ENCODE measurements at places on chromosomes 6 and 20.
A peak's percentile ranks its signal among the peaks of the same experiment; 100 is the strongest.

GRCh38 chr20:19725814-19726525 lies 32.1 kb upstream of the RIN2 start:
- DNase-seq = no peak

DNA sequence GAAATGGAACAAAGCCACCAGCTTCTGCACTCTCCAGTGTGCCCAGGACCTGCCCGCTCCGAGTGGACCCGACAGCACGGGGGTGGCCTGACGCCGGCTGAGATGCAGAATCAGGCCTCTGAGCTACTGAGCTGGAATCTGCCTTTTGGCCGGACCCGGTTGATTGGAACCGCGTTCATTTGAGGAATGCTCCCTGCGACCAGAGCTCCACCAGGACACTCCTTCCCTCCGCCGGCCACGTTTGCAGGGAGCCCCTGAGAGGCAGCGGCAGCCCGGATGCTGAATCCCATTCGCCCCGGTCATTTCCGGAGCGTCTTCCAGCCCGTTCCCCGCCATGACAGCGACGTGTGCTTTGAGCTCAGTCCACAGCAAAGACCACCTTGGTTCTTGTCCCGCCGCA lies 392.7 kb downstream of the THBS2 start:
- DNase-seq = no peak

DNA sequence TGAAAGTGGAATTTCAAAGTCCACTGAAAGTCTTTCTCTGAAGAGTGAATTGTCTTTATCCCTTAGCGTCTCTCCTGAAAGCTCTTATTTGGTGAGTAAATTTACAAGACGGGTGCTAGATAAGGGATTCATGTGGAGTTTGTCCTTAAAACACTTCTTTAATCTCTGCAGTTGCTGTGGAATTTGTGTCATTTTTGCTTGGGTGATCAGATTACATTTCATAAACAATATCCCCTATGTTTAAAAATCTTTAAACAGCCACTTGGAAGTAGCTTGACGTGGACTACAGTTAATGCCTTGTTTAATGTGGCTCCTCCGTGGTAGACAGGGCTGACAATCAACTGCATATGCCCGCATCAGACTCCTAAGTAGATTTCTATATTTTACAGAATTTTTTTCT lies 175.4 kb upstream of the ZNF217 start:
- DNase-seq = no peak

- no peak for DNase-seq
These were observed 57.3 kb upstream of the SMIM29 start for GRCh38 chr6:34305982-34306708.

DNA sequence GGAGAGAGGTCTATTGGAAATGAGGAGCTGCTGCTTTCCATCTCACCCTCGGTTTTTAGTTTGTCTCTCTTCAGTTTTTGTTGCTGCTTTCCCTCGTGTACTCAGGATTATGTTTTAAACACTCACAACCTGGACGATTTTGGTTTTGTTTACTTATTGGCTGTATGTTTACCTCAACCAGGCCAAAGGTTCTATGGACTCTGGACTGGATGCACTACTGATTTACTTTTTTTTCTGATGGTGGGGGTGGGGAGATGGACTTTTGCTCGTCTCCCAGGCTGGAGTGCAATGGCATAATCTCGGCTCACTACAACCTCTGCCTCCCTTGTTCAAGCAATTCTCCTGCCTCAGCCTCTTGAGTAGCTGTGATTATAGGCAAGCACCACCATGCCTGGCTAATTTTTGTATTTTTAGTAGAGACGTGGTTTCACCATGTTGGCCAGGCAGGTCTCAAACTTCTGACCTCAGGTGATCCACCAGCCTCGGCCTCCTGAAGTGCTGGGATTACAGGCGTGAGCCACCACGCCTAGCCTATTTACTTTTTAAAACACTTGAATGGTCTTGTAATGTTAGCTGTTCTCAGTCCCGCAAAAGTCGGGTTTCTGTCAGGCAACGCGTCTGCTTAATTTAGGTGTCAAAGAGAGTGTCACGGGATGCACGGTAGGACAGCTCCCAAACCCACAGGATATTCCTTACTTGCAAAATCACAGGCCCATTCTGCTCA lies 148.2 kb upstream of the RIPOR2 start:
- DNase-seq = no peak

DNA sequence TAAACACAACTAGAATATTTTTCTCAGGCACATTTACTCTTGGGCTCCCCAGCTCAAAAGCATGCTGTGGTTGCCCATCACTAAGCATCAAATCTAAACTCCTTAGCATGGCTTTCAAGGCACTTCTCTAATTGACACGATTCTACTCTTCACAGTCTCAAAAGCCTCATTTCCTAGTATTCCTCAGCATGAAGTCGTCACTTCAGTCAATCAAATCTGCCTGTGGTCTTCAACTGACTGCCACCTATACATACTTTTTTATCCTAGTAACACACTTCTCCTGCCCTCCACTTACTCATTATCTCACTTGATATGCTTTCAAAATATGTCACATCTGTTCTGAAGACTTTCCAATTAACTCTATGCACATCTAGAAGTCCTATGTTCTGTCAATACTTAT lies 110.3 kb downstream of the TBC1D32 start:
- no peak for DNase-seq

DNA sequence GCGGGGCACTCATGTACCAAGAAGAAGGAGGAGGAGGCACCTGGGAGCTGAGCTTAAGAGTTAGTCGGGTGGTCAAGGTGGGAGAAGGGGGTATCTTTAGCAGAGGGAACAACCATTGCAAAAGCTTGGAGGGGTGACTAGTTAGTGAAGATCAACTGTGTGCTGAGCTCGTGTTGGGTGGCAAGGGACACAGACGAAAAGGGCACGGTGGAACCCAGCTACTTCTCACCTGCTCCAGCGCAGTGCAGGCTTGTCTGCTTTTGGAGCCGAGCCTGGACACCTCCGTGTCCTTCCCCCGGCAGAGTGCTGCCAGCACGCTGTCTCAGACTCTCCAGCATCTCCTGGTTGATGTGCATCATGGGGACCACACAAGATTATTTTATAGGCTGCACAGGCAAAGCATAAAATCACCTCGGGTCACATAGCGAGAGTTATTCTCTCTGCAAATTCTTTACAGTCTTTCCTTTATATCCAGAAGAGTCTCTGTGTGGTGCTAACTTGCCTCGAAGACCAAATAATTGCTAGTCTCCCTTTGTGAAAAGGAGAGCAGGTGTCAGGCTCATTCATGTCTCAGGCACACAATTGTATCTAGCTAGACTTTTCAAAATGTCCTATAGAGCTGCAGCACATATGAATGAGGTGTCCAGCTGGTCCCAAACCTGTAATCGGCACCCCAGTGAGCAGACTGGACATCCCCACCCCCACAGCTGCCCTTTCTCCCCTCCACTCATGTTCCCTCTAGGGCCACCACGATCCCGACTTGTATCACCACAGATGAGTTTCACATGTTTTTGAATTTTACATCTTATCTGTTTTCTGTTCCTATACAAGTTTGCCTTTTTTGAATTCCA lies 123.4 kb downstream of the CEBPB start:
- DNase-seq = no peak

DNA sequence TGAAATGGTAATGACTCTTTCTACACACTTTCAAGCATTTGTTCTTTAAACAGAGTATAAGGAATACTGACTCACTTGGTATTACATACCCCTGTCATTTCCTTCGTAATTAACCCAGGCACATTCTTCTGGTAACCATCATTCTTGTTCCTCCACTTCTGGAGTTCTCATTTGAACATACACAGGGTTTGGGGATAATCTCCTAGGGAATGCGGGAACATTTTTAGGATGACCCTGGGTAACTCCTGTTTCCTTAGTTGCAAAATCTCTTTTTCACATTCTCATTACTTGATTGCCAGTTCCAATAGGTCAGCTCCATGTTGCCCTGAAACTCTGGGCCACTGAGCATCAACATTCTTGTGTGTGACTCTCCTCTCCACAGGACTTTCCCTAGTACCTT lies 51.5 kb upstream of the E2F3 start:
- DNase-seq = no peak

DNA sequence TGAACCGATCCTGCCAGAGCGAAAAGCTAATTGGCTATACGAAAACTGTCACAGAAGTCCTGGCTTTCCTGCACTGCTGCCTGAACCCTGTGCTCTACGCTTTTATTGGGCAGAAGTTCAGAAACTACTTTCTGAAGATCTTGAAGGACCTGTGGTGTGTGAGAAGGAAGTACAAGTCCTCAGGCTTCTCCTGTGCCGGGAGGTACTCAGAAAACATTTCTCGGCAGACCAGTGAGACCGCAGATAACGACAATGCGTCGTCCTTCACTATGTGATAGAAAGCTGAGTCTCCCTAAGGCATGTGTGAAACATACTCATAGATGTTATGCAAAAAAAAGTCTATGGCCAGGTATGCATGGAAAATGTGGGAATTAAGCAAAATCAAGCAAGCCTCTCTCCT lies 14.2 kb downstream of the CCR6 start:
- DNase-seq = no peak

- DNase-seq = no peak
These were observed 82.7 kb downstream of the PSMG4 start for GRCh38 chr6:3341467-3341866.

DNA sequence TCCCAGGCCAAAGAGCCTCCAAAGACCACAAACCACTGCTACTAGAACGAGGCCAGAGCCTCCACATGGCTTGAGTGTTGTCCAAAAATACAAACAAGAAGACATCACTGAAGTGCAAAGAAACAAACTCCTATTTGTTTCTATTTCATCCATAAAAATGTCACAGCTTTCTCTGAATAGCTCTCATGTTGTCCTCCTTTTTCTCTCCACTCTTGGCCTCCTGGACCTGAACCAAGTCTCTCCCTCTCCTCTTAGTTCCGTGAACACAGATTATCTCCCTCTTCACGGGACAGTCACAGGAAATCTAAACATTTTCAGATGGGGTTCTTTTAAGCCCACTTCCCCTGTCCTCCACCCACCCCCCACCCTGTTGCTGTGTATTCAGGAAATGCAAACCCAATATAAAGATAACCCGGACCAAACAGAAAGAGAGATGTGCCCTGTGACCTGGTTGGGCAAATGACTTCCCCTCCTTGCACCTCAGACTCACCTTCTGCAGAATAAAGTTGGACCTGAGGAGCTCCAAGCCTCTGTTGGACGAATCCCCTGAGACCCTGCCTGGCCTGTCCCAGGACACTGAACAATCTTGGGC lies 75.8 kb upstream of the MRPS10 start:
- DNase-seq = no peak

- DNase-seq = peak; percentile 6
These were observed 877 bp downstream of the ENPP4 start for GRCh38 chr6:46130666-46131065.

GRCh38 chr20:36792422-36792821 lies 18.9 kb upstream of the DSN1 start:
- DNase-seq = peak; percentile 49

DNA sequence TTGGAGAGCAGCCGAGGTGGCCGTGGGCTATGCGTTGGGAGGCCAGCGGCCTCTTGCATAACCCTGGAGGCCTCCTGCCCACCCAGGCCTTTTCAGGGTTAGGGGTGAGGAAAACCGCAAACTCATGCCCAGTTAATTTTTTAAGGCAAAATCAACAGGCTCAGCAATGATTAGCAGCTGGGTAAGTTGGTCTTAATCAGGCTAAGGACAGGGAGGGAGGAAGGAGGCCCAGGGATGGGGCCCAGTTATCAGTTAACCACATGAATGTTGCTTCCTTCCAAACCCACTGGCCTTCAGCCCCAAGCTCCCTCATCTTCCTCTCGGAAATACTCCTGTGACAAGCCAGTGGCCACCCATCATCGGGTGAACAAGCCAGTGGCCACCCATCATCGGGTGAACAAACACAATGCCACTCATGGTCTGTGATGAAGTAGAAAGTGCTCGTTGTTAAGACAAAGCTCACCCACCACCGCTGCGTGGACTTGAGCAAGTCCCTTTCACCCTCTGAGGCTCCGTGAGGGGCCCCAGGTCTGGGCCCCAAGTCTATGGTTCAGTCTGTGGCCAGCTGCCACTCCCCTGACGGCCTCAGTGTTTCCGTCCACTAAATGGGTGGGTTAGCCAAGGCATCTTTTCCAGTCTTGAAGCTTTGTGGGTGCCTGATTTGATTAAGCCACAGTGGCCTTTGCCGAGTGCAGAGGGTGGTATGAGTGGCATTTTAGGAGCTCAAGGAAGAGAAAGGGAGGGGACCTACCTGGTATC lies 39.4 kb downstream of the HNF4A start:
- peak; percentile 71 for DNase-seq

DNA sequence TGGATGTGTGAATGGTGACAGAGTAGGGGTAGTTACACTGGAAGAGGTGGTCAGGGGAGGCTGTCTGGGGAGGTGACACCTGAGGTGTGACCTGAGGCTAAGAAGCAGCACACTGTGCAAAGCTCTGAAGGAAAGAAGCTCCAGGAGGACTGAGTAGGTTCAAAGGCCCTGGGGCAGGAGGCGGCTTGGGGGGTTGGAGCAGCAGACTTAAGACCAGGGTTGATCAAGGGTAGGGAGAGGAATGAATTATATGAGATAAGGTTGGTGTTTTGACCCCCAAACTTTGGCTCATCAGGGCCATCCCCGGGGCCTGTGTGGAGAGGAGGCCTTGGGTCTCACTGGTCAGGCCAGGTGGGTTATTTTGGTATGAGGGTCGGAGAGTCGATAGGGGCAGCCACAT lies 166.1 kb downstream of the GRM4 start:
- no peak for DNase-seq

- DNase-seq = no peak
These were observed 327.2 kb upstream of the CITED2 start for GRCh38 chr6:139701695-139702094.

DNA sequence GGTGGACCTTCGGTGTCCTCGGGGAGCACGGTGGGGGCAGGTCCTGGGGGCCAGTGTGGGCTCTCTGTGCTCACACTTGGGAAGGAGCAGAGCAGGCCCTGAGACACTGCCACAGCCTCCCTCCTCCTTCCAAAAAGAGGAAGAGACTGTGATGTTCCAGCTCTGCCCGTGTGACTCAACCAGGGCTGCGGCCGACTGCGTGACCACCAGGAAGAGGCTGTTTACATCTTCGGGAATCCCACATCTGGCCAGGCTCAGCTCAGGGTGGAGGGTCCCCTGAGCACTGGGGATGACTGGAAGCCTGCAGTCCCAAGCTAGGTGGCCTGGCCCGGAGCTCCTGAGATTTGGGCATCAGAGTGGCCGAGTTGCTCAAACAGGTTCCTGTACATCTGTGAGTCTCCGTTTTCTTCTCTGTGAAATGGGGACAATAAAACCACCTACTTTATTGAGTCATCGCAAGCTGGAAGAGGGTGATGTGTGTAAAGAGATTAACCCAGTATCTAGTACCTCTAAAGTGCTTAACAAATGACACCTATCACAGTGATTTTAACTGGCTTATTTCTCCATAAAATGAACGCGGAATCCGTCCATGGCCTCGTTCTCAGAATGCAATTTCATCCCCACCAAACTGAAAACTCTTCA lies 242.1 kb downstream of the DLL1 start:
- DNase-seq = peak; percentile 97

DNA sequence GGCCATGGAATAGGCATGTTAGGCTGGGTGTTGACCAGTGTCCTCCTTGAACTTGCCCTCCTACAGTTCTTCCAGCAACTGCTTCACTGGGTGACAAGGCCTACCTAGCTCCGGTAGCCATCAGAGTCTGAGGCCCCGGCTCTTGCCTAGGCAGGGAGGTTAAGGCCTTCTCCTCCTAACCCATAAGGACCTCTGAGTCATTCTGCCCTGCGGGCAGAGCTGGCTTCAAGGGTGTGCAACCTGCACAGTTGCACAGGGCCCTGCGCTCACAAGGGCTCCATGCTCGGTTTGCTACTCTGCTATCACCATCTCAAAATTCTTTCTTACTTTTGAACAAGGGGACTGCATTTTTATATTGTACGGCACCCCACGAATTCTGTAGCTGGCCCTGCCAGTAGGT lies 17.9 kb downstream of the KCNB1 start:
- no peak for DNase-seq

- peak; percentile 12 for DNase-seq
These were observed 77.5 kb upstream of the NT5E start for GRCh38 chr6:85372188-85372914.

GRCh38 chr6:104356197-104356596 lies 503.5 kb downstream of the HACE1 start:
- no peak for DNase-seq
